ENCODE measurements at places on chromosomes 1 and 21. TPM values are rescaled to one million over a fixed set of nuclear protein-coding genes. Genes with fewer than 3 reads are reported as not detected.

DNA sequence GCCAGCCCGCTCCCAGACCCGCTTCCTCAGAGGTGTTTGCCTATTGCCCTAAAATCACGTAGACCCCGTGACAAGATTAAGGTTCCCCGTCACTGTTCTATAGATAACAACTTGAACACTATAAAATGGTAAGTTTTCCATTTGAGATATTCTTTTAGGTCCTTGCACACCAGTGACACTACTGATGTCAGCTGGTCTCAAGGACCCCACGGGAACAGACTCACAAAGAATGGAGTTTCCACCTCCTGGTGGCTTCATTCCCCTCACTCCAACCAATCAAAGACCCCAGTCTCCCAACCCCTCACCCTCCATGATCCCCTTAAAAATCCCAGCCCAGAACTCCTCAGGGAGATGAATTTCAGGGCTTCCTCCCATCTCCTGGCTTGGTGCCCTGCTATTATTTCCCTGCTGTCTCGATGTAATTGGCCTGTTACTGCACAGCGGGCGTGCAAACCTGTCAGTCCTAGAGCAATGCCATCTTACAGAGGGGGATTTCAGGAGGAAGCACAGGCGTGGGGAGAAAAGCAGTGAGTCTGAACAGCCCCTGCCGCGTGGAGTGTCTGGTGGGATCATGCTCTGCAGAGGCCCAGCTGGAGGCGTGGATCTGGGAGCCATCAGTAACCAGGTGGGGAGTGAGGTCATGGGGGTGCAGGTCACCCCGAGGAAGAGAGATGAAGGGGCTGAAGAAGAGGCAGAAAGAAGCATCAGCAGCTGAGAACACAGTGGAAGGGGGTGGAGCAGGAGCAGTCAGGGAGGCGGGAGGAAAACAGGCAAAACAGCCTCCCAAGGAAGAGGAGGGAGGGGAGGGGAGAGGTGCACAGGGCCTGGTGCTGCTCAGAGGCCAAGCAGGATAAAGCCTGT is 35.1 kb upstream of the LBR start:
- no peak for ATAC-seq
- H3K27me3 ChIP-seq = no peaks in the 10 kb centered on the region
- peaks cover 55% of the 10 kb centered on the region for H3K4me1 ChIP-seq
- no peaks in the 10 kb centered on the region for H3K36me3 ChIP-seq
- no peak overlapping the region for H3K4me3 ChIP-seq

- no peak overlapping the region for H3K27ac ChIP-seq
- H3K4me3 ChIP-seq = no peak overlapping the region
- H3K4me1 ChIP-seq = no peaks in the 10 kb centered on the region
- no peaks in the 10 kb centered on the region for H3K36me3 ChIP-seq
Observed at GRCh38 chr1:210707300-210708240, 378.9 kb downstream of the HHAT start.

DNA sequence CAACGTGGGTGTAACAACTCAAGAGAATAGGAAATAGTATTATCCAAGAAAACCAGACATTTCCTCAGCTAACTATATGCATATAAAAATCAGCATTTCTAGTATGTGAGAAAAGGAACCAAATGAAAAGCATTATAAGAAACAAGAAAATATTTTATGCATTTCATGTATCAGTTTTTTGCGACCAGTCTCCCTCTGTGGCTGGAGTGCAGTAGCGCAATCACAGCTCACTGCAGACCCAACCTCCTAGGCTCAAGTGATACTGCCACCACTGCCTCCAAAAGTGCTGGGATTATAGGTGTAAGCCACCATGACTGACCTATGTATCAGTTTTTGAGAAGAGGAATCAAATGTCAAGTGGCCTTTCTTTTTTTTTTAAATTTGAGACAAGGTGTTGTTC is 31.0 kb downstream of the SLC16A1 start:
- H3K27ac ChIP-seq = no peak overlapping the region
- no peaks in the 10 kb centered on the region for H3K27me3 ChIP-seq
- no peaks in the 10 kb centered on the region for H3K4me1 ChIP-seq

GRCh38 chr1:91754816-91755580 is 131.0 kb downstream of the TGFBR3 start:
- no peak overlapping the region for H3K4me3 ChIP-seq
- peak overlapping the region; percentile 81 for H3K27ac ChIP-seq
- peaks cover 64% of the 10 kb centered on the region for H3K4me1 ChIP-seq
- H3K27me3 ChIP-seq = no peaks in the 10 kb centered on the region

DNA sequence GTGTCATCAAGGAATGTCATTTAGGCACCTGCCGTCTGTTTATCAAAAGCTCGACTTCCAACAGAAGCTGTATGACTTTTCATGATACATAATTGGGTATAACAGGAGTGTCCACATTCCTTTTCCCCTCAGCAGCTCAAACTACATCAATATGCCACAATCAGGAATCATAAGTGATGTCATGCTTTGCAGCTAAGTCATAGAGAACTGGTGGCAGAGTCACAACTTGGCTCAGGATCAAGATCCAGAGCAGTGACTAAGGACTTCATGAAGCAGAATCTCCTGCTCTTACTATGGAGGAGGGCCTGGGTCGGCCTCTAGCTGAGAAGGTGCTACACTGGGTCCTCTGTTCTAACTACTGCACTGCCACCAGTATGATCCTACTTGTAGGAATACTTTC is 36.5 kb upstream of the AGBL4 start:
- H3K4me1 ChIP-seq = no peaks in the 10 kb centered on the region
- H3K4me3 ChIP-seq = no peak overlapping the region
- no peak for ATAC-seq

DNA sequence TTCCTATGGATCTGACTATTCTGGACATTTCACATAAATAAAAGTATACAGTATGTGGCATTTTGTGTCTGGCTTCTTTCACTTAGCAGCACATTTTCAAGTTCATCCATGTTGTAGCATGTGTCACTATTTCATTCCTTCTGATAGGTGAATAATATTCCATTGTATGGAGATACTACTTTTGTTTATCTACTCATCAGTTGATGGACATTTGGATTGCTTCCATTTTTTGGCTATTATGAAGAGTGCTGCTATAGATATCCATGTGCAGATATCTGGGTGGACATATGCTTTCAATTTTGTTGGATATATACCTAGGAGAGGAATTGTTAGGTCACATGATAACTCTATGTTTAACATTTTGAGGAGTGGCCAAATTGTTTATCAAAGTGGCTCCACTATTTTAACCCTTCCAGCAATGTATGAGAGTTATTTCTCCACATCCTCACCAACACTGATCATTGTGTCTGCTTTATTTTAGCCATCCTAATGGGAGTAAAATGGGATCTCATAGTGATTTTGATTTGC is 21.9 kb upstream of the MEF2D start:
- no peaks in the 10 kb centered on the region for H3K36me3 ChIP-seq
- H3K4me1 ChIP-seq = no peaks in the 10 kb centered on the region
- H3K27me3 ChIP-seq = no peaks in the 10 kb centered on the region
- no peak overlapping the region for H3K27ac ChIP-seq
- ATAC-seq = no peak

DNA sequence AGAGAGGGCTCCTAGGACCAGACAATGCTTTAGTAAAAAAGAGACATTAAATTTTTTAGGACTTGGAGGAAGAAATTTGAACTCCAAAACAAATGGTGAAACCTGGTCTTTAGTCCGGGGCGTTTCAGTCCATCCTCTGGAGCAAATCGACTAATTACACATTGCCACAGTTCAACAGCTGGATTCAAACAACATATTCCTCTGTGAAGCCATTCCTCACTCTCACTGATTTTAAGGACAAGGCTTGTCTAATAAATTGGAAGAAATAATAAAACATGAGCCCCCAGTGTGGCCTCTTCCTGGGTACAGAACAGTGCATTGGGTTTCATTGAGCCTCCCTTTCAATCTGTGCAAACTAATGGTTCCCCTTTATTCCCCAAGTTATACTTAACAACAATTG is 165.1 kb downstream of the UCK2 start:
- H3K36me3 ChIP-seq = no peaks in the 10 kb centered on the region
- H3K27me3 ChIP-seq = no peaks in the 10 kb centered on the region
- no peaks in the 10 kb centered on the region for H3K4me1 ChIP-seq
- no peak overlapping the region for H3K4me3 ChIP-seq
- no peak for ATAC-seq

Gene OR2L8
- total RNA-seq = not detected

- no peak overlapping the region for H3K4me3 ChIP-seq
- no peak for ATAC-seq
- no peaks in the 10 kb centered on the region for H3K27me3 ChIP-seq
- H3K27ac ChIP-seq = no peak overlapping the region
- no peaks in the 10 kb centered on the region for H3K4me1 ChIP-seq
- H3K36me3 ChIP-seq = no peaks in the 10 kb centered on the region
Observed at GRCh38 chr1:119739150-119739549, 27.4 kb downstream of the PHGDH start.

Gene CEP104
- total RNA-seq = 29.3 TPM

GRCh38 chr1:183655562-183656075 is 2.5 kb upstream of the APOBEC4 start:
- no peaks in the 10 kb centered on the region for H3K36me3 ChIP-seq
- H3K27ac ChIP-seq = no peak overlapping the region
- peaks cover 2% of the 10 kb centered on the region for H3K4me1 ChIP-seq
- ATAC-seq = peak; percentile 82
- no peaks in the 10 kb centered on the region for H3K27me3 ChIP-seq

Gene VWA5B1
- total RNA-seq = 0.12 TPM

GRCh38 chr1:7988576-7988975 is 27.1 kb downstream of the PARK7 start:
- no peak overlapping the region for H3K27ac ChIP-seq
- H3K4me1 ChIP-seq = peaks cover 14% of the 10 kb centered on the region
- ATAC-seq = no peak
- no peak overlapping the region for H3K4me3 ChIP-seq

DNA sequence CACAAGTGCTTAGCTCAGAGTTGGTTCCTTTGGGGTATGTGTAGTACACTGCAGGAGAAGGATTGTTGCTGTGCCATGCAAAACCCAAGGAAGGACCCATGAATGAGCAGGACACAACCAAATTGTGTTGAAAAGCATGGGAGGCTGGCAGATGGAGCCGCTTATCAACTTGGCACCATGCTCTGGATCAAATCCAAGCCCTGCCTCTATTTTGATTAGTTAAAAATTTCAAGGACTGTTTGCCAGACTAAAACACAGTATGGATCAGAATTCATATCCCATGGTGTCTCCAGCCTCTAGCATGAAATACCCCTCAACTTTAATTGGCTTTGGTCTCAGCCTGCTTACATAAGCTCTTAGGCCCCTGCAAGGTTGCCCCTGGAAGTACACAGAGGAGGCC is 27.8 kb downstream of the CCDC185 start:
- no peaks in the 10 kb centered on the region for H3K4me1 ChIP-seq
- H3K36me3 ChIP-seq = no peaks in the 10 kb centered on the region
- H3K27ac ChIP-seq = no peak overlapping the region
- no peak for ATAC-seq
- no peaks in the 10 kb centered on the region for H3K27me3 ChIP-seq

GRCh38 chr1:41673378-41673777 is 188.9 kb upstream of the EDN2 start:
- H3K4me1 ChIP-seq = no peaks in the 10 kb centered on the region
- no peaks in the 10 kb centered on the region for H3K27me3 ChIP-seq
- H3K36me3 ChIP-seq = no peaks in the 10 kb centered on the region
- ATAC-seq = no peak
- H3K4me3 ChIP-seq = no peak overlapping the region

GRCh38 chr1:6184083-6184783 is 4.1 kb upstream of the CHD5 start:
- no peak overlapping the region for H3K27ac ChIP-seq
- H3K4me1 ChIP-seq = no peaks in the 10 kb centered on the region
- peaks cover 15% of the 10 kb centered on the region for H3K27me3 ChIP-seq
- no peaks in the 10 kb centered on the region for H3K36me3 ChIP-seq
- no peak overlapping the region for H3K4me3 ChIP-seq

DNA sequence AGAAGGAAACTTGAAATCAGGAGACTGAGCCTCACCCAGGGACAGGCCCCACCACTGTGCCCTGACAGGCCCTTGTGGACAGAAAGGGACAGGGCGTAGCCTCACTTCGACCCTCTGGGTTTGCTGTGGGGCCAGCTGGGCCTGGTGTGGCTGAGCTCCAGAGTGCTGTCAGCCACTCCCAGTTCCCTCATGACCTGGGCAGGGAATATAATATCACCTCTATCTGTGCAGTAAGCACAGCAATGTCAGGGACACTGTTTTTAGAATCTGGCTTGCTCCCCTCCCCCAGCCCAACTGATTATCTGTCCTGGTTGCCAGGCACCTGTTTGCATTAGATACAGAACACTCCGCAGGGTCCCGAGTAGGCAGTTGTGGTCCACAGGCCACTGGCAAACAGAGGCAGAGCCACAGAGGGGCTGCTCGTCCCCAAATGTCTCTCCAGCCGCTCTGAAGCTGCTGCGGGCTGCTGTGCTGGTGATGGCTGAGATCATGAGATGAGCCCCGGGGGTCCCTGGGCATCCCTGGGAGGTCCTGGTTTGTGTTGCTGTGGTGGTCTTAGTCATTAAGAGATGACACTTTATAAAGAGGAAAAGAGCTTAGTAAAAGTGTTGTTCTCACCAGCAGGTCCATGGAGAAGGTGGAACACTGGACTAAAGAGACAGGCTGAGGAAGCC is 51.6 kb downstream of the ETS2 start:
- no peak for ATAC-seq
- H3K27me3 ChIP-seq = no peaks in the 10 kb centered on the region
- no peaks in the 10 kb centered on the region for H3K36me3 ChIP-seq
- H3K27ac ChIP-seq = no peak overlapping the region
- H3K4me1 ChIP-seq = no peaks in the 10 kb centered on the region

- ATAC-seq = no peak
- H3K4me3 ChIP-seq = no peak overlapping the region
- no peaks in the 10 kb centered on the region for H3K27me3 ChIP-seq
Observed at GRCh38 chr1:164805399-164805798, 246.4 kb downstream of the PBX1 start.

Gene GSTM1
- 33.1 TPM for total RNA-seq
